Glomerular endothelial cell (primary cell): ENCODE measurements at places on chromosomes 2 and 18. TPM values are rescaled to one million over a fixed set of nuclear protein-coding genes. Genes with fewer than 3 reads are reported as not detected.

DNA sequence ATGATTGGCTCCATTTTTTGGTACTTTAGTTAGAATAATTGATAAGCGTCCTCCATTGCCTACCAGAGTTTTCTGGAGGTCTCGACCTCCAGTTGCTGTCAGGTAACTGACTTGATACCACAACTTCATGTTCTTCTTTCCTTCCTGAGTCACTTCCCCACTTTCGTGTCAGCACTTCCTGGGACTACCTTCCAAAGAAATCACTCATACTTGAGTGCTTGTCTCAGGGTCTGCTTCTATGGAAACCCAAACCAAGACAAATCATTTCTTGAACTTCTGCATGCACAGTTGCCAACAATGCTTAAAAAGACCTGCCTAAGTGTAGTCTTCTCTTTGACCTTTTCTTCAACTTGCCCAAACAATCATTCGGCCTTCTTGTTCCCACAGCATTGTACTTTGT lies 210.3 kb upstream of the ETAA1 start:
- no peak for DNase-seq

FSHR gene
- not detected in 2 replicates for total RNA-seq

DNA sequence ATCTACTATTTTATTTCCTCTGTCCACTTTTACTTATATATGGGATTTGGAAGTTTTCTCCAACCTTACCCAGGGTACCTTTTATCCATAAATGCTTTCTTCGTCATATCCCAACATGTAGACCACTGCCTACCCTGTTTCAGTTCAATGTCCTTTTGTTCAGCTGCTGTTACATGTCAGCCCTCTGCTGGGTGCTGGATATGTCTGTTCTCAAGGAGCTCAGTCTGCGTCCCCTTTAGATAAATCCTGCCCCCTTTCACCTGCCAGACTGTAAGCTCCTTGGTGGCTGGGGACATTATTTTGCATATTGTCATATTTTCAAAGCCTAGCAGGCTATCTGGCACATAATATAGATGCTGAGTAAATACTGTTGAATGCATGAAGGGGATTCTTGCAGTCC lies 53.2 kb downstream of the NEMP2 start:
- DNase-seq: no peak

DNA sequence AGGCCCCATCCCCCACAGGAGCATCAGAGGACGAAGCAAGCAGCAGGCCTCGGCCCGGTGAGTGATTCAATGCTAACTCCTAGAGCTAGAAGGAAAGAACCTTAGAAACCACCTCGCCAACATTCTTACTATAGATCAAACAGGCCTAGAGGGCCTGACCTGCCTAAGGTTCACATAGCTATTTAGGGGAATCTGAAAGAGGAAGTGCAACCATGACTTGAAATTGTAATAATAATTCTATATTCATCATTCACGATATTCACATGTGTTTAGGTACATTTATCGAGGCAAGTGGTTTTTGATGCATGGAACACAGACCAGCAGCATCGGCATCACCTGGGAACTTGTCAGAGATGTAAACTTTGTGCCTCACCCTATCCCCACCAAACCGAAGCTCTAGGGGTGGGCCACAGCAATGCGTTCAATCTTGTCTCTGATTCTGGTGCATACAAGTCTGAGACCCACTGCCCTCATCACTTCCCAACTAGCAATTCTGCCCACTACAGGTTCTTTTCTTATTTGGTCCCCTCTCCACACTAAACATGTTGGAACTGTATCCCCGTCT lies 78.0 kb upstream of the DNMT3A start:
- no peak for DNase-seq

UGT1A10 gene
- not detected in 2 replicates for total RNA-seq

- no peak for DNase-seq
These were observed 15.5 kb upstream of the ERCC3 start for GRCh38 chr2:127309468-127309867.

DNA sequence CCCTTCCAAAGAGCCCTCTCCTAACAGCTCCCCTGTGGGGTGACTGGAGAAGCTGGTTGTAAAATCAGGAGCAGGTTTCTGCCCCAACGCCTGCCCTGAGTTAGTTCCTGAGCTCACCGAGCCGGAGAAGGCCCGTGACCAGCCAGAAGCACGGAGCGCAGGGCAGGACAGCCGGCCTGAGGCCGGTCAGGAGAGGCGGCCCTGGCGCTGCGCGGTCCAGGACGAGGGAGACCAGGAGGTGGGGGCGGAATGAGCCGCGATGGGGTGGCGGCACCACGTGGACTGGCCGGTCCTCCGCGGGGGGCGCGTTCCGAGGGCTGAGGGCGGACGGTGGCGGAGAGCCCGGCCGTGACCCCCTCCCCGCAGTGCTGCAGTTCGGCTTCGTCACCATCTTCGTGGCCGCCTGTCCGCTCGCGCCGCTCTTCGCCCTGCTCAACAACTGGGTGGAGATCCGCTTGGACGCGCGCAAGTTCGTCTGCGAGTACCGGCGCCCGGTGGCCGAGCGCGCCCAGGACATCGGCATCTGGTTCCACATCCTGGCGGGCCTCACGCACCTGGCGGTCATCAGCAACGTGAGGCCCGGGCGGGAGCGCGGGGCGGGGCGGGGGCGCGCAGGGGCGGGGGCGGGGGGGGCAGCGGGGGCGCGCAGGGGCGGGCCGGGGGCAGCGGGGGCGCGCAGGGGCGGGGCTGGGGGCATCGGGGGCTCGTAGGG lies 29.0 kb downstream of the ANO7 start:
- DNase-seq: no peak

- no peak for DNase-seq
These were observed 26.3 kb downstream of the ACSL3 start for GRCh38 chr2:222887124-222887523.

FAP gene
- 17.8 and 50.0 TPM in 2 replicates for total RNA-seq

GRCh38 chr2:104938231-104938941 lies 84.5 kb downstream of the POU3F3 start:
- DNase-seq: no peak

EVX2 gene
- total RNA-seq: not detected in 2 replicates
